ENCODE measurements at places on chromosomes 3 and 15.

DNA sequence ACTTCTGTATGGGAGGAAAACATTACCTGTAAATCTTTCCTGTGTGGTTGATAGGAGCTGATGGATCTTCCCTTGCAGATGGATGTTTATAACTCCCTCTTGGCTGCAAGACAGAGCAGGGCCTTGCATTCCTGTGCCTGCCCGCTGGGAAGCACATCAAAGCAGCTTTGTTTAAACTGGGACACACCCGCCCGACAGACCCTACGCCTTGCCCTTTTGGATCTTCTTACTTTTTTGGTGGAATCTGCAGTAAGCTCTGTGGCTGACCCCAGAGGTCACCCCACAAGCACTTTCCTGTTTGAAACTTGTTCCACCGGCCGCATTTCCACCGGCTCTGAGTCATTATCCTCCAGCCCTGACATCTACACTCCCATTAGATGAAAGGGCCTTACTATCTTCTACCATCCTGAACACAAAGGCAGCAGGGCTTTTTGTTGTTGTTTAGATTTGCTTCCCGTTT lies 244.1 kb upstream of the STT3B start:
- DNase-seq: no peak

- no peak for DNase-seq
Observed at GRCh38 chr3:147113293-147114044, 292.9 kb downstream of the ZIC4 start.

GRCh38 chr15:35182841-35183479 lies 97.9 kb upstream of the NANOGP8 start:
- no peak for DNase-seq

GRCh38 chr3:42544492-42545283 lies 37.1 kb downstream of the SEC22C start:
- DNase-seq: no peak

DNA sequence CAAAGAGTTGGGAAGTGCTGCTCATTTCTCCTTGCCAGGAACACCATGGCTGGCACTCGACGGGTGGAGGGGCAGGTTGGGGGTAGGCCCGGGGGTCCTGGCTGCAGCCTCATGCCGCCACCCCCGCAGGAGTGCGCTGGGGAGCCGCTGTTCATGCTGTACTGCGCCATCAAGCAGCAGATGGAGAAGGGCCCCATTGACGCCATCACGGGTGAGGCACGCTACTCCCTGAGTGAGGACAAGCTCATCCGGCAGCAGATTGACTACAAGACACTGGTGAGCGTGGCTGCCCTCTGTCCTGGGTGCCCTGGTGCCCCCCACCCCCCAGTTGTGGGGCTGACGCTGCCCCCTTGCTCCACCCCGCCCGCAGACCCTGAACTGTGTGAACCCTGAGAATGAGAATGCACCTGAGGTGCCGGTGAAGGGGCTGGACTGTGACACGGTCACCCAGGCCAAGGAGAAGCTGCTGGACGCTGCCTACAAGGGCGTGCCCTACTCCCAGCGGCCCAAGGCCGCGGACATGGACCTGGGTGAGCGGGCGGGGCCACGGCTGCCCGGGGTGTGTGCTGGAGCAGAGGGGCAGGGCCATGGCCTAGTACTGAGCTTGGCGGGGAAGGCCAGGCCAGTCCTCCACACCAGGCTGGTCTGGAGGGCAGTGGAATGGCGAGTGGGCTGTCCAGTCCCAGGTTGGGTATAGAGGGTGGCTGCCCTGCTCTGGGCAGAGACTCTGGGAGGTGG lies 45.1 kb downstream of the PLXNA1 start:
- no peak for DNase-seq

DNA sequence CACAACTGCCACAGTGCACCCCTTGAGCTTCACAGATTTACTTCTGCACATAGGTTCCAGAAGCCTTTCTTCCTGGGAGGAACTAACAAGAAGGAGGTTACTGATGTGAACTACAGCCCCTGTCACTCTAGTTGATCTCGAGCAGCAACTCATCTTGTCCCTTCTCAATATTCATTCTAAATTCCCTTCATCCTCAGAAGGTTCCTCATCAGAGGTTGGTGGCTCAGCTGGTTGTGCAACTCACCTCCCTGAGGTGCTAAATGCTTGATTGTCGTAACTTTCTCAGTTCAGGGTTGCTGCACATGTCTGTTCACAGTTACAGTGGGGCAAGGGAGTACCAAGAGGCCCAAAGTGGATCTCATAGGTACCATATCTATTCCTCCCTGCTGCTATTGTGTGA lies 5.7 kb upstream of the A4GNT start:
- DNase-seq: peak; percentile 51

- DNase-seq: no peak
Observed at GRCh38 chr3:25412269-25412668, 15.8 kb upstream of the RARB start.

DNA sequence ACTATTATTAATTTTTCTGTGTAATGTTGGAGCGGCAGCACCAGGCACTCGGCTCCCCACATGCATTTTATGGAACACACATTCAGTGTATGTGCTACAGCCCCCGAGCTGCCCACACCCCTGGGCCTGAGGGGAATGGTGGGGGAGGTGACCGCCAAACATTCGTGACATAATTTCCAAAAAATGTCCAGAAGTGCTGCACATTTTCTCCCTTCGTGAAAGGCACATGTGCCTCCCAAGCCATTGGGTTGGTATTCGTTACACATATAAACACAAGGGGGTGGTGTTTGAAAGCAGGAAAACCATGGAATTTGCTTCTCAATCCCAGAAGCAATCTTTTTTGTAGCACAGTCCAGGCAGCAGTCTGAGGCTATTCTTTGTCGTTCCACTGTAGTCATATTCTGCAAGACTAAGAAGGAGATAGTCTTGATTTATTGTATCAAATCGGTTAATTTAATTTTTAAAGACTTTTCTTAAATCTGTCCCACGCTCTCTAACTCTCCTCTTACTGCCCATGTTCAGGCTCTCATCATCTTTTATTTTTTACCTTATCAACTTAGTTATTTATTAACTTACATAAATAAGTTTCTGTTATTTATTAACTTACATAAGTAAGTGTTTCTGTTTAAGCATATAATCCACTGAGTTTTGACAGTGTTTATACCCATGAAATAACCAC lies 39.2 kb upstream of the POLR2M start:
- DNase-seq: no peak

DNA sequence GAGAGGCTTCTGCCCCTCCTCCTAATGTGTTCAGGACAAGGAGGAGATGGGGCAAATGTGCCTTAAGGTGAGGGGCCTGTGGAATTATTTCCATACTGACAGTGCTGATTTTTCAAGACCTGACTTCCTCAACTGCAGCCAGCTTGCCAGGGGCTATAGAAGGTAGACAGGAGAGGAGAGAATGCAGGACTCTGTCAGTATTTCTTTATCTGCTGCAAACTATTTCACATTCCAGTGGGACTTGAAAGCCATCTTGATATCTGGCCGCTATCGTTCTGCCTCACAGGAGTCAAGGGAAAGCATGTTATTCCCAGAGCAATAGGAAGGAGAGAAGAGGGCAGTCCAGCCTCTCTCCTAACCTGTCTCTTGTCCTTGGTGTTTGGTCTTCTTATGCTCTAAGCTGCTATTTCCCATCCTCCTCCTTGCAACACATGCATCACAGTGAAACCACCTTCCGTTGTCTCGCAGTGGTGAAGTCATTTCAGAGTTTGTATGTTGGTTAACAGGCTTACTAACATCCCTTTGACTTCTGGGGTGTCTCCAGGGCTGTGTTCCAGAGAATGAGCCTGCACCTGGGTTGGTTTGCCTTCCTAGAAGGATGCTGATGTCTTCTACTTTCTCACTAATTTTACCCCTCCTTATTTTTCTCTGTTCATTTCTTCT lies 95.1 kb upstream of the MRPS22 start:
- no peak for DNase-seq

DNA sequence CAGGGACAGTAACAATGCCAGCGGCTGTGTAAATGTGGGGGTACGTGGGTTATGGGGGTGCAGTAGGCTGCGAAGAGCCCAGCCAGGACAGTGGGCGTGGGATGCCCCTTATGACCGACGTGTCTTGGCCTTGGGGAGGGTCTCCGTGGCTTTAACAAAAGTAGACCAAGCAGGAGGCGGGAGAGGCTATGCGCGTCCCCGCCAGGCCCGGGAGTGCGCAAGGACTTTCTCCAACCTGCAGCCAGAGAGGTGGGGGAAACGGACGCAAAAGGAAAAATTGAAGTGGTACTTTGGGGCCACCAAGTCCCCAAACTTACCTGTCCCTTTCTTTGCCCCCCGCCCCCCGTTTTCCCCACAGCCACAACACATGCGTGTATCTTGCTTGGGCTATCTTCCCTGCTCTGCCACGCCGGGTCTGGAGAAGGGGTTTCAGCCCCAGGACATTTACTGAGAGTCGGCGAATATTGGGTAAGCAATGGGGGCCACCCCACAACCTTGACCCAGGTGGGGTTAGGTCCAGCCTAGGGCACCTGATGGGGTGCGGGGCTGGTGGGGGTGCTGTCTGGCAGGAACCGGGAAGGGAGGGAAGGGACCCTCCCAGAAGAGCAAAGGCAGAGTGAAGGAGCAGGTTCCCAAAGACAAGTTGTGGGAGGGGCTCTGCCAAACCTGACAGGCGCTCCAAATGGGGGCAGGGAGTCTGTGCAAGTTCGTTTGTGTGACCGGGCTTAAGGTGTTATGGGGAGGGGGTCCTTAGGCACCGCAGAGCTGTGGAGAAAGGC lies 652 bp downstream of the ISLR2 start:
- no peak for DNase-seq

GRCh38 chr3:38542401-38543298 lies 46.5 kb downstream of the EXOG start:
- DNase-seq: no peak

GRCh38 chr3:126938520-126939337 lies 44.2 kb upstream of the PLXNA1 start:
- no peak for DNase-seq

DNA sequence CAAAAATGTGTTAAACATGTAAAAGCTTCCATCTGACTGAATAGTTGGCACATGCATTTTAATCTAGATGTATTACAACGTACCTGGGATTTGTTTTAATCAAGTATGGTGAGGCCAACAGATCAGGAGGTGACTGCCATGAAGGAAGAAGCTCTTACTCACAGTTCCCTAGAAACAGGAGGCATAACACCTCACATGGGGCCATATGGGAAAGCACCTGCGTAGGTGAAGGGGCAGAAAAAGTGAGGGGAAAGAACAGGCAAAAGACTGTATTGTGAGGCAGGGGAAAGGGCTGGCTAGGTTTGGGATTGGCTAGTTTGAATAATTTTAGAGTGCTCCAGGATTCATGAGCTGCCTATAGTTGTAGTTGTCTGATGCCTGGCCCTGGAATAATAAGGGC lies 9.6 kb downstream of the SQOR start:
- no peak for DNase-seq

GRCh38 chr3:110667216-110667615 lies 404.4 kb upstream of the NECTIN3 start:
- DNase-seq: no peak

- DNase-seq: no peak
Observed at GRCh38 chr3:10524270-10524669, 18.9 kb upstream of the ATP2B2 start.

DNA sequence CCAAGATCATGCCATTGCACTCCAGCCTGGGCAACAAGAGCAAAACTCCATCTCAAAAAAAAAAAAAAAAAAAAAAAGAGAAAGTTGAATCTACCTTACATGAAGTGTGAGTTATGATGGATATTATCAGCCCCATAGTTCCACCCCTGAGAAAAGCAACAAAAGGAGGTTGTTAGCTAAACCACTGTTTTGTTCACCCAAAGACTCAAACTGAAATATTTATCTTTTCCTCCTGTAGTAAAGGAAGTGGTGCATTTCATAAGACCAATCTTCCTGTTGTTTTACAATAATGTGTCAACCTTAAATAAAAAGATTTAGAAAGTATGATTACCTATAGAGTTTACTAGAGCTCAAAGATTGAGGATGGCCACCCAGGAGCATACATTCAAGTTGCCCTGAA lies 18.7 kb upstream of the TRMT10C start:
- DNase-seq: no peak

DNA sequence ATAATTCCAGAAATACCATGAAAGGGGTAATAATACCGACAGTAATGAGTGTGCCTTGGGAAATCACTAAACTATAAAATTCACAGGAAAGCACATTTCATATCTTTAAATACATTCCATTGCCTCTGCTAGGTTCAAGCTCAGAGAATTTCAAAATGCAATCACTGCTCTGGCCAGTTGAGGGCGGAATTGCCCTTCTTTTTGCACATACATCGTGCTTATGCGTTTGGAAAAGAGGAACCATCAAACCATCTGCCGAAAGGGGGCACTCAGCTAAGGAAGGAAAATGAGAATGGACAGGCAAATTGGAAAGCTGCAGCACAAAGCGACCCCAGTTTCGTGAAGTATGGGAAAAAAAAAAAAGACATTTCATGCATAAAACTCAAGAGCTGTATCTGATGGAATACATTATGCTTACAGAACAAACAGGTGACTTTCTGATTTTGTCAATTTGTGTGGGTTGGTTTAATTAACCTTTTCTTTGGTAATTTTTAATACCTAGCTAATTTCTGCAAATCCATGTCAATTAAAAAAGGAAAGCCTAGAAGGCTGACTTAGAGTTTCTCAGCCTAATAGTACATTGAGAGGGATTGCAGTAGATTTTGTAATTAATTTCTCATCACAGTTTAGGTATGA lies 61.4 kb downstream of the TUSC7 start:
- DNase-seq: peak; percentile 85

GRCh38 chr3:3101660-3102458 lies 8.3 kb downstream of the IL5RA start:
- no peak for DNase-seq

- DNase-seq: no peak
Observed at GRCh38 chr3:58564456-58565160, 12.6 kb downstream of the FAM107A start.

GRCh38 chr3:99641480-99641879 lies 3.1 kb downstream of the COL8A1 start:
- DNase-seq: no peak

DNA sequence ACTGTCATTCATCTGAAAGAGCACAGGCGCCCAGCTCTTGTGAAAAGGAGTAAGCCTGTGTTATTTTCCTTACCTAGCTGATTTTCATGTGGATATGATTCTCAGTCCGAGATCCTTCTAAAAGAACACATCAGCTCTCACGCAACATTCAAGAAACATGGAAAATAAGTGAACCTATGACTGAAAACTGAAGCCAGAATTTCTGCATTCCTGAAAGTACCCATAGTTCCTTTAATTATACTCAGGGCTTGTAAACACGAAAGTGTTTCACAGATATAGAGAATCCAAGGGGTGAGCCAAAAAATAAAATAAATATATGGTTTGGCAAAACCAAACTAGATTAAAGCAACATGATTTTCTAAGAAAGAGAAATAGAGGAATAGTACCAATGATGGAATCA lies 100.8 kb upstream of the CHMP2B start:
- DNase-seq: no peak

- DNase-seq: no peak
Observed at GRCh38 chr3:109977897-109978296, 640.6 kb upstream of the DPPA4 start.

- DNase-seq: peak; percentile 85
Observed at GRCh38 chr3:23739536-23739935, 66.2 kb upstream of the UBE2E1 start.

GRCh38 chr3:49807431-49808114 lies 4.5 kb downstream of the INKA1 start:
- no peak for DNase-seq
